ENCODE measurements at places on chromosomes 3 and 15.

- no peak for DNase-seq
Measured at GRCh38 chr3:172211123-172211522, 171.7 kb downstream of the FNDC3B start.

DNA sequence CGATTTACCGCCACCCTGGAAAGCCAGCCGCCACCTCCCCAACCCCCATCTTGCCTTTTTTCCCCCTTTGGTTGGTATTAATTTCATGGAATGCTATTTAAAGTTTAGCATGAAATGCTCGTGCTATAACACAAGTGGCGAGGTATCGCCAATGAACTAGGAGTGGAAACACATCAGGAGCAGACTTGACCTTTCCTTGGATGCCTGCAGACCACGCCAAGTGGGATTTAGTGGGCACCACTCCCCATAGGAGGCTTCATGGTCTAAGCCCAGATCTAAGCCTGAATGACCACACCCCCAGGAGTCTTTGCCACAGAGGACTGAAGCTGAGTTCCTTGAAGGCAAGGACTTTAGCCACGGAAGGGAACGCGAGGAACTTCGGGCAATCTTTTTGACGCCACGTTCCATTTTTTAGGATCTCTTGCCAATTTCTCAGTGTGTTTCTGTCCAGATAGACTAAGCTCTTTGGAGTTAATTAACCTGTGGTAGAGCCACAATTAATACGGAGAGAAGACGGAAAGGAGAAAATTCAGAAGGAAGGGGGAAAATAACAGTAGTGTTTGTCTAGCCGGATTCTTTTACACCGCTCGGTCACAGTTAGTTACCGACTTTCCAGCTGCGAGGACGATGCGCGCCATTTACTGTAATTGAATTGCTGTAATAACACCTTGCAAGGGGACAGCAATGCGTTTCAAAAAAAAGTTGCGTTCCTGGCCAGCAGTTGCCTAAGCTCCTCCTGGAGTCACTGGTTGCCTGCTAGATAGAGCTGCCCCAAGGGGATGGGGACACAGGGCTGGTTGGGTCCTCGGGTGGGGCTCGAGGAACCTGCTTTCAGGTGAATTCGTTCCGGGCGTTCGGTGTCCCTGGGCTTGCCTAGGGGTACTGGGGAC lies 37.1 kb downstream of the NR2F2 start:
- no peak for DNase-seq

GRCh38 chr15:41377978-41378377 lies 24.3 kb downstream of the NDUFAF1 start:
- DNase-seq = no peak

DNA sequence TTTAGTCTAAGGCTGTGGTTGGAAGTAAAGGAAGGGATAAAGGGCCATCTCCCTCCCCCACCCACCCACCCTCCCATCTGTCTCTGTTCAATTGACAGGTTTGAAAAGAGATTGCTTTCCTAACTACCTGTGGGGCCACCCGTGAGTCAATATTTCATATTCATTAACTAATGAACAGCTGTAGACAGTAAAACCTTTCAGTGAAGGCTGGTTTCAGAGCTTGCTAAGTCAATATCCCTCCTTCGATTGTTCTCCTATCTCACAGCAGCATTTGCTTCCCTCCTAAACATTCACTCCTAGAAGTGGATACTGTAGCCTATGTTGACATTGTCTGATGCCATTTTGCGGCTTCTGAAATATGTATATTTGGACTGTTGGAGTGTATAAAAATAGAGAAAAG lies 85.9 kb upstream of the SYNPR start:
- DNase-seq = no peak

GRCh38 chr3:89368846-89369245 lies 261.4 kb downstream of the EPHA3 start:
- no peak for DNase-seq

- no peak for DNase-seq
Measured at GRCh38 chr3:106342386-106342785, 473.6 kb upstream of the CBLB start.

DNA sequence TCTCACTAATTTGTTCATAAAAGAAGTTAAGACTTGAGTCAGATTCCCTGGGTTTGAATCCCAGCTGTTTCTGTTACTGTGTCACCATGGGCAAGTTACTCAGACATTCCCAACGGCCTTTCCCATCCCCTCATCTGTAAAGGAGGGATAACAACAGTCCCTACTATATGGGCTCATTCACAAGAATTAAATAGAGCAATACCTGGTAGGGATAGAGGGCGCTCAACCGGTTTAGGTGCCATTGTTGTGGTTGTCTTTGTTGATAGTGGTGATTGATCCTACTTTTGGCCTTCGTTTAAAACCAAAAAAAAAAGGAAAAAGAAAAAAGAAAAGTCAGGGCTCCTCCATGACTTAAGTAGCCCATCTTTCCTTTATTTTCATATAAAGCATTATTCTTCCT lies 563.1 kb downstream of the GRM7 start:
- no peak for DNase-seq

GRCh38 chr3:189779166-189779565 lies 148.0 kb downstream of the TP63 start:
- no peak for DNase-seq

DNA sequence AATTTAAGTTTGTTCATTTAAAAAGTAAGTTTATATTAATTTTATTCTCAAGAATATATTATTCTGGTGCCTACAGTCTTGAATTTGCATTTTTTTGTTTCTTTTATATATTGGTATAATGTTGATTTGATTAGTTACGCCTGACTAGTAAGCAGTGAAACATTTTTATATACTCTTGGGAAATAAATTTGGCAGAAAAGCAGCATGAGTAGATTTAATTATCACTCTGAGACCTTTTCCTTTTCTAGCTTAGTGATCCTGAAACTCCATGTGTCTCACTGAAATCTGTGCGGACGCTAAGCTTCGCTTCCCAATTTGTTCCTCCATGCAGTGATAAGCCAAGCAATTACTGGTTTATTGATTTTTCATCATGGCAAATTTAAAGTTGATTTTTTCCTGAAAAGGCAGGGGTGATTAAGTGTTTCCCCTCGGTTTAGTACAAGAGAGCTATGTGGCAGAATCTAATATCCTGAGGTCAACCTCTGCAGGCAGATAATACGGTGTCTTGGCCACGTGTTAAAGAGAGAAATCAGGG lies 87.2 kb upstream of the MLF1 start:
- DNase-seq = no peak

GRCh38 chr15:48392356-48392755 lies 61.1 kb downstream of the DUT start:
- peak; percentile 77 for DNase-seq

GRCh38 chr15:101194546-101195125 lies 57.2 kb downstream of the CHSY1 start:
- no peak for DNase-seq

DNA sequence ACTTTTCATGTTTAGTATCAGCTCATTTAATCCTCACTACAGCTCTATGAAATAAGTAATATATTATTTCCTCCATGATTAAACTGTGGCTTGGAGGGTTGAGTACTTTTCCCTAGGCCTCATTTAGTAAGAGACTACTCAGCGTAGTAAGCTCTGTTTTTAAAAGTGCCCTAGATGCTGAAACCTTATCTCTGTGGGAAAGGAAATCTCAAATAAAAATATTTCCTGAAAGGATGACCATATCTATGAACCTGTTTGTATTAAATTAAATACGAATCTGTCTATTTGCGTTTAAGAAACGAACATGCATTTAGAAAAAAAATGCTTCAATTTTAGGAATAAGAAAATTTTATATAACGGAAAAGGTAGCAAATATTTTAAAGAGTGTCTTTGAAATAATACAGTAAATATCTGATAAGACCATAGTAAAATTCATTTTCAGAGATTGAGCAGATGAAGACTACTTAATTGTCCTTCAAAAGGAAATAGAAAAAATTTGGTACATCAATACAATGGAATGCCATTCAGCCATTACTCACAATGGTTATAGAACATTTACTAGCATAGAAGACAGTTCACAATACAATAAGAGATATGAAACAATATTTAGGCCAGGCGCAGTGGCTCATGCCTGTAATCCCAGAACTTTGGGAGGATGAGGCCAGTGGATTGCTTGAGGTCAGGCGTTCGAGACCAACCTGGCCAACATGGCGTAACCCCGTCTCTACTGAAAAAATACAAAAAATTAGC lies 56.2 kb downstream of the ATG7 start:
- no peak for DNase-seq

DNA sequence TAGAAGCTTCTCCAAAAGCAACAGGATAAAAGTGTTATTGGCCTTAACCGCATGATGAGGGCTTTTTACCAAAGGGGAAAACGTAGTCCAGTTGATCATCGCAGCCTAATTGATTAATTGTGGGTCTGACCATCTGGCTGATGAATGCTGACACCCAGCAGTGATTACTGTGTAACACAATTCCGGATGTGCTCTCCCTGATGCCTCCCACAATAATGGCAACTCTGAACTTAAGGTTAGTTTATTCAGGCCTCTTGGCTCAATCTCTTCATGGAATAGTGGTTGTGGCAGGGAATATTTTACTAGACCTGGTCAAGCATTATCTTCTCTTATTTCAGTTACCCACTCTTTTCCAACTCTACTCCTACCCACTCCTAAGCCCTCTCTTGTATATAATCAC lies 332.9 kb downstream of the TIGIT start:
- no peak for DNase-seq

GRCh38 chr3:97993526-97993925 lies 21.3 kb upstream of the RIOX2 start:
- DNase-seq = no peak

DNA sequence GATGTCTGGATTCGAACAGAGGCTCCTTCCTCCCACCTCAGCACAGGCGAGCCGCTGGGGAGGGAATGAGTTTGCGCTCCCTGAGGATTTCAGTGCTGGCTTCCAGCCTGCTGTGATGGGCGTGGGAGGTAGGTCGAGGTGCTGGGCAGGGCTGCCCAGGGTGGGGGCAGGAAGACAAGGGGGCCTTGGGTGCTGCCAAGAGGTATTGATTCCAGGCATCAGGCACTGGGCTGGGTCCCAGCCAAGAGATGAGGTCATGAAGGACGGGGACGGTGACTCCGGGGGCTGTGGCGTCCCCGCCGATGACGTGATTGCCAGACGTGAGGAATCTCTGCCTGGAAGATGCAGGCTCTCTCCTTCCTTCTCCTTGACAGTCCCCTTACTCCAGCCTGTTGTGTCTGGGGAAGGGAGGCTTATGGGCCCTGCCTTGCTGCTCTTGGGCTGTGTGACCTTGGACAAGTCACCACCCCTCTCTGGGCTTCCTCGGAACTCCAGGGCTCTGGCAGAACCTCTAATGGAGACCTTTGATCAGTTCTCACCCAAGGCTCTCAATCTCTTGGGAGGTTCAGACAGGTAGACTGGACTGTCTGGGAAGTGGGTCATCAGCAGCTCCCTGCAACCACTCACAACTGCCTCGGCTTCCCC lies 116.8 kb downstream of the FBLN2 start:
- no peak for DNase-seq

GRCh38 chr3:187951452-187952190 lies 202.3 kb upstream of the LPP start:
- no peak for DNase-seq

DNA sequence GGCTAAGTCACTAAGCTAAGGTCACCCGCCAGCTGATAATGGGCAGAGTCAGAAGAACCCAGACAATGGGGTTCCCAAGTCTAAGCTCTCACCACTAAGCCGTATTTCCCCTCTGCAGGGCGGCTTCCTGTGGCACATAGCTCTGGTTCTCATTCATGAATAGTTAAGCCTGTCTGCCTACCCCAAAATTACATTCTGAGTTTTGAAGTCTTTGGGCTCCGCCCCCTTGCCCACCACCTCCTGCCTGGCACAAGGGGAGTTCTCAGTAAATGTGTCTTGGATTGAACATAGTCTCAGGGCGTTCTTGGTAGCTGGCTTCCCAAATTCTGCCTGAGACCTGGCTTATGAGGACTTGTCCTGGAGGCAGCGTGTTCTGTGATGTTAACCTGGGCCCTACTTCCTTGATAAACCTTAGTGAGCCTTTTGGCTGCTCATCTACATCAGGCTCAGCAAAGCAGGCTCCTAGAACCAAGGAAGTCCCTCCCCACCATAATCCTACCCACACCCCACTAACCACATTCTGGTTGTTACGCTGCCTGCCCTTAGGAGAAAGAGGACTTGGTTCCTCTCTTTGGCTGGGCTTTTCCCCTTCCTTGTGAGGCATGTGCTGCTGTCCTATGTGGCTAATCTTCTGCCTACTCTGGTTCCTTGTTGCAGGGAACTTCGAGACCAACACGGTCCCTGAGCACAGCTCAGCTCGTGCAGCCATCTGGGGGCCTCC lies 54.9 kb downstream of the STARD5 start:
- no peak for DNase-seq

DNA sequence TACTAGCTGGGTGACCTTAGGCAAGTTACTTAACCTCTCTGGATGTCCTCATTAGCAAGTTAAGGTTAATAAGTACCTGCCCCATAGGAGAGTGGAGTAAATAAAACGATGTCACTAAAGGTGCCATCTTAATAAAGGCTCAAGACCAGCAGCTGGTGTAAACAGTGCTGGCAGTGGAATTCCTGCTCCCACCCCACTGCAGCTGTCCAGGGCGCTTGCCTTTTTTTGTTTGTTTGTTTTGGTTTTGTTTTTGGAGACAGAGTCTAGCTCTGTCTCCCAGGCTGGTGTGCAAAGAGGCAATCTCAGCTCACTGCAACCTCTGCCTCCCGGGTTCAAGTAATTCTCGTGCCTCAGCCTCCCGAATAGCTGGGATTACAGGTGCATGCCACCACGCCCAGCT lies 28.9 kb downstream of the IDH3A start:
- DNase-seq = no peak

GRCh38 chr3:136437043-136437442 lies 186.9 kb downstream of the PCCB start:
- no peak for DNase-seq

DNA sequence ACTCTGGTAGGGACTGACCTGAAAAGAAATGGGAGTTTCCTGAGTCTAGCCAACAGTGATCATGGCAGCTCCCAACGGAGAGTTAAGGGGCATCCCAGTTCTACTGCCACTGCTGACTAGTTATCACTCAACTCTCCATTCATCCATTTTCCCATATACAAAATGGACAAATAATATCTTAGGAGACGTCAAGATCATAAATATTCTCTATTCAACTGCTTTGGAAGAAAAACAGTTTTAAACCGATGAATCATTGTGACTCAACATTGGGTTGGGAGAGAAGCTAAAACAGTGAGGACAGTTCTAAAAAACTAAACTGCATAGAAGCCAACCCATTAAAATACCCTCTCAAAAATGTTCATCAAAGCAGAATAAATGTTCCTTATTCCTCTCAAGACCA lies 57.6 kb upstream of the CHRM5 start:
- no peak for DNase-seq

Measured in tibial artery (tissue), 4 donors.